ENCODE measurements at places on chromosomes 5 and 9.

- DNase-seq, result no peak
Measured at GRCh38 chr5:76526950-76527583, 96.1 kb downstream of the F2RL2 start.

GRCh38 chr9:127021664-127022363, 100.6 kb downstream of the ANGPTL2 start:
- no peak for DNase-seq

GRCh38 chr5:139696894-139697658, 48.9 kb downstream of the CXXC5 start:
- DNase-seq, result peak; percentile 17

GRCh38 chr5:96031180-96031579, 69.5 kb upstream of the ELL2 start:
- no peak for DNase-seq

DNA sequence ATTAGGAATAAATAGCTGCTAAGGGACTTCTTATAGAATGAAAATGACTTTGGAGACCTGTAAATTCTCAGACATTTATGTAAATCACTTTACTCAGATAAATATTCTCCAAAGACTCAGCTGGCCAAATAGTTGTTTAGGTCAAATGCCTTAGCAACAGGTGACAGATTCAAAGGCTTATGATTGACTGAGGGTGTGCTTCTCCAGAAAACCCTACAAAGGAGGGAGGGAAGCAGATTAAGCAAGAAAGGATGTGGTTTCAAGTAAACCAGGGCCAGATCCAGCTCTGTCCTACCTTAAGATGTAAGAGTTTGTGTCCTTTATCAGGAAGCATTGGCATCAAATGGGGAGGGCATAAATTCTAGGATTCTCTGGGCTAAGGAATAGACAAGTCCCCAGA, 433.0 kb downstream of the TLE1 start:
- DNase-seq, result no peak

- DNase-seq, result no peak
Measured at GRCh38 chr5:113520429-113520828, 6.9 kb downstream of the YTHDC2 start.

GRCh38 chr9:131727795-131728545, 11.9 kb downstream of the RAPGEF1 start:
- DNase-seq, result peak; percentile 31

DNA sequence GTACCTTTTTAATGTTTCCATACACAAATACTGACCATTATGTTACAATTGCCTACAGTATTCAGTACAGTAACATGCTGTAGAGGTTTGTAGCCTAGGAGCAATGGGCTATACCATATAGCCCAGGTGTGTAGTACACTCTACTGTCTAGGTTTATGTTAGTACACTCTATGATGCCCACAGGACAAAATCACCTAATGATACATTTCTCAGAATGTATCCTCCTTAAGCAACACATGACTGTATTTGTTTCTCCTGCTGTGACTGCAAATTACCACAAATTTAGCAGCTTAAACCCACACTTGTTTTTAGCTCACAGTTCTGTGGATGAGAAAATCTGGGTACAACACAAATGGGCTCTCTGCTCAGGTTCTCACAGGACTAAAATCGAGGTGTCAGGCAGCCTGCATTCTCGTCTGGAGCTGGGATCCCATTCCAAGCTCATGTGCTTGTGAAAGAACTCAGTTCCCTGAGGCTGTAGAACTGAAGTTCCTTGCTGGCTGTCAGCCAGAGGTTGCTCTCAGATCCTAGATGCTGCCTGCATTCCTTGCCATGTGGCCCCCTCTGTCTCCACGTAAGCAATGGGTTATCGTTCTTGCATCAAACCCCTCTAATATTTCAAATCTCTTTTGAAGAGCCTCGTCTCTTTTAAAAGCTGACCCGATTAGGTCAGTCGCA, 38.6 kb upstream of the PIK3R1 start:
- no peak for DNase-seq

Measured in CD4-positive, alpha-beta T cell treated with Interleukin-4 for 1 hour (primary cell).